ENCODE measurements at places on chromosomes 5 and 9.

- no peak for DNase-seq
These were observed 35.6 kb downstream of the PTCD2 start for GRCh38 chr5:72355706-72356299.

DNA sequence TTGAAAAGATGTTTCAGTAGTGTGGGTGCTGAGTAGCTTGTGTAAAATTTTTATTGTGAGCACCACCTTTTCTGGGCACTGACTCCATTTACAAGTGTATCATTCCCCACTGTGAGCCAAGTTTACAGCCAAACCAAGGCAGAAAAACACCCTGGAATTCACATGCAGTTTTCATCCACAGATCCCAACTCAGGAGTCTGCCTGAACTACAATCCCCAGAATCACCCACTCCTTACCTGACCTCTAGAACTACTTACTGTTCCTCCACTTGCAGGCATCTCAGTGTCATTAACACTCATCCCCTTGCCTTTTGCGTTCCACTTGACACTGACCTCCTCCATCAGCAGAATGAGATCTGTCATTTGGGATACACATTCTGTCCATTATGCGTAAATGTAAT lies 2042.6 kb upstream of the CDH6 start:
- no peak for DNase-seq

- DNase-seq, result no peak
These were observed 647.0 kb downstream of the EFNA5 start for GRCh38 chr5:107023732-107024131.

DNA sequence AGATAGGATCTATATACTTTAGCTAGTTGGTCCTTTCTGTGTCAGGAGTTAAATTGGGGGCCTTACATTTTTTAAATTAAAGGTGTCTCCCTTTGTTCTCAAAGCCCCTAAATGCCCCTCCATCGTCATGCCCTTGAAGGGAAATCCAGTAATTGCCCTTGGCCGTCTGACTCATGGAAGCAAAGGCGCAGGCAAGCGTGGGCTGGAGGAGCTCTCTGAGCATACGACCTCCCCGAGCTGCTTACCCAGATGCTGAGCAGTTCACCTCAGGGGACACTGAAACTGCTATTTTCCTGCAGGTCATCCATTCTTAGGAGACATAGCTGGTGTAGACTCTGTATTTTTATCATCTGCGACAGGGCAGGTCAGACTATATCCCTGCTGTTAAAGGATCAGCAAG lies 23.0 kb downstream of the PCSK1 start:
- DNase-seq, result no peak

GRCh38 chr5:6943197-6944112 lies 230.2 kb downstream of the TENT4A start:
- DNase-seq, result no peak

DNA sequence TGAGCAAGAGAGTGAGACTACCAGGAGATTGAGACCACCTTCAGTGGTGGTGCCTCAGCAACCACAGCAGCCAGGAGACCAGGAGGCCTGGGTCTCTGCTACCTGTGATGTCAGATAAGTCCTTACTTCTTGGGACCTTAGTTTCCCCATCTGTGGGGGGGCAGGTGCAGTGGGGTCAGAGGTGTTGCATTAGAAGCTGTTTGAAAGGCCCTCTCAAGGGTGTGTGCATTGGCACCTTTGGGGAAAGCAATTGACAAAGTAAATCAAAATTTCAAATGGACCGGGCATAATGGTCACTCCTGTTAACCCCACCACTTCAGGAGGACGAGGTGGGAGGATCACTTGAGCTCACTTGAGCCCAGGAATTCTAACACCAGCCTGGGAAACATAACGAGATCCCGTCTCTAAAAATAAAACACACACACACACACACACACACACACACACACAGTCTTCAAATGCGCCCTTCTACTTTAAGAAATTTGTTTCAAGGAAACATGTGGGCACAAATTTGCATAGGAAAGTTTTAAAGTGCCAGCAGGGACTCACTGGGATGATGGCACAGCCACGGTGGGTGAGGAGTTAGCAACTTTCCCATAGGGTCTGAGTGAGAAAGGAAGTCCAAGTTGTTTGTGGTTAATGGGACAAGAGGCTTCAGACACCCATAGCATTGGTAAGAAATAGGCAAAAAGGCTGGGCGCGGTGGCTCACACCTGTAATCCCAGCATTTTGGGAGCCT lies 1.3 kb upstream of the AK1 start:
- DNase-seq, result no peak

- DNase-seq, result no peak
These were observed 53.6 kb downstream of the LIX1 start for GRCh38 chr5:97088774-97089148.
